NB4 (cell line): ENCODE measurements at places on chromosomes 1 and 21.

- no peak for DNase-seq
Measured at GRCh38 chr21:14977814-14978213, 87.0 kb downstream of the NRIP1 start.

- no peak for DNase-seq
Measured at GRCh38 chr1:37995751-37996345, 6.0 kb upstream of the SF3A3 start.

DNA sequence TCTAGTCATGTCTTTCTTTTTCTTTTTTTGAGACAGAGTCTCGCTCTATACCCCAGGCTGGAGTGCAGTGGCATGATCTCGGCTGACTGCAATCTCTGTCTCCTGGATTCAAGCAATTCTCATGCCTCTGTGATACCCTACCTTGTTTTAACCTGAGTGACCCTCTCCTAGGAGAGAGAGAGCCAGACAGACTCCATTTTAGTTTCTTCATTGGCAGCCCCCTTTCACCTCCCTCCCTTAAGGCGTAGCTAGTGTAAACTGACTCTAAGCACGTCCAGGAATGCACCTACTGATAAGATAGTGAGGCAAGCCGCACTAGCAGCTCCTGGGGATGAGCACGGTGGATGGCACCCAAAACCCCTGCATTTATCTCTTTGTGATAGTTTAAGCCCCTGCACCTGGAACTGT, 5.2 kb upstream of the PKNOX1 start:
- no peak for DNase-seq

GRCh38 chr1:151524736-151525135, 13.5 kb downstream of the CGN start:
- peak; percentile 59 for DNase-seq

- no peak for DNase-seq
Measured at GRCh38 chr1:150529017-150529416, 13.5 kb downstream of the FALEC start.

GRCh38 chr1:15765495-15766194, 7.0 kb downstream of the FBLIM1 start:
- no peak for DNase-seq

DNA sequence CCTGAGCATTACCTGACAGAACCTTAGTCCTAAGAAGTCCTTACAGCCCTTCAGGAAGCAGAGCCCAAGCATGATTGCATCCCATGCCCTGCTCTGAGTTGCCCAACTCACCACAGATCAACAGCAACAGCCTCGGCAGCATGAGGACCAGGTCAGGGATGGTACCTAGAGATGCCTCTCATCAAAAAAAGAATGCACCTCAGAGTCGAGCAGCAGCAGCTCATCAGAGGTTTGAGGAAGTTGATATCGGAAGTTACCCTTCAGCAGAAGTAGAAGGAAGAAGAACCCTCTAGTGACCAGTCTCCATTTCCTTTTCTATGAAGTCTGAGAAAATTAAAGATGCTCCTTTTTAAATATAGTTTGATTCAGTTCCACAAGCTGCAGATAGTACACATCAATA, at the start of gene FCRL1:
Gene FCRL1 (minus strand): TSS at position 225 of the 400 bp plus-strand sequence. CDS start 83 bp downstream, at position 142.
- peak; percentile 11 for DNase-seq

- no peak for DNase-seq
Measured at GRCh38 chr1:51285055-51285454, 45.3 kb downstream of the TTC39A start.
